ENCODE measurements at places on chromosomes 1 and 21.

DNA sequence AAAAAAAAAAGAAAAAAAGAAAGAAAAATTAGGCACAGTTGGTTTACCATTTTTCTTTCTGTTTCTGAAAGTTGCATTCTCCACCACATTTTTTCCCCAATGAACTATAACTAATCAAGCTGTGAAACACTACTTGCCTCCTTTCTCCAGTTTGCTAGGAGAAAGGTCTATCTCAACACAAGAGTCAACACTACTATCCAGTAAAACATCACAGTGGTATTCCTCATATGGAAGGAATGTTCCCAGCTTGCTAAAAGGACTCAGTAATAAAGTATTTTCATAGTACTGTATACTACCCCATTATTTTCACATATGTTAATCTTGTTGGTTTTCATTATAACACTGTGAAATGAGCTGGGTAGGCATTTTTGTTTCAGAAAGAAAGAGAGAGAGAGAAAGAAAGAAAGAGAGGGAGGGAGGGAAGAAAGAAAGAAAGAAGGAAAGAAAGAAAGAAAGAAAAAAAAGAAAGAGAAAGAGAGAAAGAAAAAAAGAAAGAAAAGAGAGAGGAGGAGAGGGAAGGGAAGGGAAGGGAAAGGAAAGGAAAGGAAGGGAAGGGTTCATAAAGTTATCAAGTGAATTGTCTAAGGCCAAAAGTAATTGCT is 7.9 kb downstream of the PTGER3 start:
- no peak for DNase-seq

- DNase-seq, result peak; percentile 16
These were observed 75.2 kb downstream of the GLIS1 start for GRCh38 chr1:53663529-53664300.

GRCh38 chr1:219660666-219661463 is 48.0 kb upstream of the ZC3H11B start:
- DNase-seq, result peak; percentile 85

GRCh38 chr1:219790834-219791615 is 137.3 kb downstream of the SLC30A10 start:
- DNase-seq, result no peak

- DNase-seq, result peak; percentile 54
These were observed 956 bp downstream of the CPLANE2 start for GRCh38 chr1:16235944-16236510.

DNA sequence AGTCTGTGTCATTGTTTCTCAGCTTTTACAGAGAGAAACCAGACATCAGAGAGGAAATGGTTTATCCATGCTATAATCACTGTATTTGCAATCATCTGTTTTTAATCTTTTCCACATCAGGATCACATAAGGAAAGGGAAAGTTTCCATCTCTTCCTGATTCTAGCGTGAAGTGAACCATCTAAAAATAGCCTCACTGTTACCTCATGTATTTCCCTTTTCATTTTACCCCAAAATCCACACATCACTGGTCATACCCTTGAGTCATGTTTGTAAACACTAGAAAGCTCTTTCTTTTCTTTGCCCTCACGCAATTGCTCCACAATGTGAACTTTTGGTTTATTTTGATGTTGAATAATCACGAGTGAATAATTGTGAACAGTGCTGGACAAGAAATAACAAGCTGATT is 146.0 kb downstream of the PLA2G4A start:
- peak; percentile 1 for DNase-seq

DNA sequence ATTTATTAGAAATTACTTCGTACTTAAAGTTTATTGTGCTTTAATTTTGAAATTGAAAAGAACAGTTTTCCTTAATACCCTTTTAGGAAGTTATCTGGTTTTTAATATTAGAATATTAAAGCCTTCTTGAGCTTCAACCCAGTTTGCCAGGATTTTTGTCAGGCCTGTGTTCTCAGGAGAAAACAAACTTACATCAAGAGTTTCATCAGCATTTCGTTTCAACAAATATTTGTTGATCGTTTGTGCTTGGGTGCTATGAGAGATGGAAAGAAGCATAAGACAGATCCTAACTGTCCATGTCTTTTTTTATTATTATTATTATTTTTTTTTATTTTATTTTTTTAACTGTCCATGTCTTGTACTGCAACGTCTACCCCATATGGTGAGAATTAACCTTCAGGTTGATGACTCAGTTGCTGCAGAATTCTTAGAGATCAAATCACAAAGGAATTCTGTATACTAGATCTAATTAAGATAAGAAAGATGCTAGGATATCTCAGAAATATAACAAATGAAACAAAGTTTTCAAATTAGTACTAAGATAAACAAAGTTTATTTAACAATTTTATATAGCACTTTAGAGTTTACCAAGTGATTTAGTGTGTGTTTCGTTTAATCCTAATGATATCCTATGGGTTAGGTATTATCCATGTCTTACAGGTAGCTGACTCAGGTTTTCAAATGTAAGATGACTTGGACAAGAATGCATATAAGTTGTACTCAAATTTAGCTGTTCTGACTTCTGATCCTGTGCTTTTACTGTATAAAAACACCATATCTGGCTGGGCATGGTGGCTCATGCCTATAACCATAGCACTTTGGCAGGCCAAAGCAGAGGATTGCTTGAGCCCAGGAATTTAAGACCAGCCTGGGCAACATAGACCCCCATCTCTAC is 14.3 kb downstream of the FBXO28 start:
- DNase-seq, result peak; percentile 17

DNA sequence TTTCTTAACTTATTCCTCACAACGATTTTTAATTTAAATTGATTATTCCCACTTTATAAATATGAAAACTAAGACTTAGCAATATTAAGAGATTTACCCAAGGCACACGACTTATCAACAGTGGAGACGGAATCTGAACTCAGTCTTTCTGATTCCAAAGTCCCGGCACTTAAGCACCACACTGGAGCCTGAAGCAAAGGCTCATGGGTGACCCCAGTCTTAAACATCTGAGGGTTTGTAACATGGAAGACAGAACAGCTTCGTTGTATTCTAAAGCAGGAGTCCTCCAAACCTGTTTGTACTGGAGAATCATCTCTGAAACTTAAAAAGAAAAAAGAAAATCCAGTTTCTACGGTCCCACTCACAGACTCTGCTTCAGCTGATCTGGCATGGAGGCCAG is 519.5 kb downstream of the SMYD3 start:
- no peak for DNase-seq

GRCh38 chr1:194309697-194310096 is 1123.3 kb upstream of the B3GALT2 start:
- DNase-seq, result no peak

All from LHCN-M2 (cell line).